ENCODE measurements at places on chromosomes 6 and 20. TPM values are rescaled to one million over a fixed set of nuclear protein-coding genes. Genes with fewer than 3 reads are reported as not detected.

SLC44A4 gene
- total RNA-seq, result not detected

DCBLD1 gene
- total RNA-seq, result 38.2 TPM

AVP gene
- not detected for total RNA-seq

PHACTR1 gene
- total RNA-seq, result 3.5 TPM

NKX2-2 gene
- total RNA-seq, result not detected

DTNBP1 gene
- total RNA-seq, result 12.8 TPM

PDE10A gene
- total RNA-seq, result not detected

SLC13A3 gene
- 3.0 TPM for total RNA-seq

DNA sequence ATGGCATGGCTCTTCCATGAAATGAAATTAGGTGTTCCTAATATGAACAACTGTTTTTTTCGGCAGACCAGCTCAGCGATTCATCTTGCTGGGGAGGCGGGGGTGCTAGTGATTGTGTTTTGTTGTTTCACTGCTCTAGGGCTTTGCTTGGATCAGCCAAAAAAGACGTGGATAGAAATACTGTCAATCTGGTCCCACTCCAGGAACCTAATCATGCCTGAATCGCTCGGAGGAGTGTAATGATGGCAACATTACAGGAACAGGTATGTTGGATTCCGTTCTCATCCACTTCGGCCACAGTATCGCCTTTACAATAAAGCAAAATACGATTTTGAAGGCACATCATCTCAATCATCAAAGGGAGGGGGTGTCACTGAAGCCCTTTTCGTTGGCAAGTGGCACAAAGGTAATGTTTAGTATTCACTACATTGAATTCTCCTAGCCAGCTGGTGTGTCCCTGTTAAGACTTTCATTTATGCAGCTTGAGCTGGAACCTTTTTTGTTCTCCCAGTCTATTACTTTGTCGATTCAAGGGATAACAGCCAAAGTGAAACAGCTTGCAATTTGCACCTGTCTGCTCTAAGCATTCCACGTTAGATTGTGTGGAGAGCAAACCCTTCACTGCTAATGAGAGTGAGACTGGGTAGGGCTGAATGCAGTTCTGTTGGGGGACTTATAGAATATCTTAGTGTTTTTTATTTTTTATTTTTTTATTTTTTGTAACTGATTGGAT, 477.7 kb downstream of the TFAP2A start:
- H3K4me1 ChIP-seq, result peaks cover 10% of the 10 kb centered on the region
- H3K36me3 ChIP-seq, result no peaks in the 10 kb centered on the region
- no peak overlapping the region for H3K4me3 ChIP-seq
- DNase-seq, result no peak
- H3K27ac ChIP-seq, result no peak overlapping the region

DNA sequence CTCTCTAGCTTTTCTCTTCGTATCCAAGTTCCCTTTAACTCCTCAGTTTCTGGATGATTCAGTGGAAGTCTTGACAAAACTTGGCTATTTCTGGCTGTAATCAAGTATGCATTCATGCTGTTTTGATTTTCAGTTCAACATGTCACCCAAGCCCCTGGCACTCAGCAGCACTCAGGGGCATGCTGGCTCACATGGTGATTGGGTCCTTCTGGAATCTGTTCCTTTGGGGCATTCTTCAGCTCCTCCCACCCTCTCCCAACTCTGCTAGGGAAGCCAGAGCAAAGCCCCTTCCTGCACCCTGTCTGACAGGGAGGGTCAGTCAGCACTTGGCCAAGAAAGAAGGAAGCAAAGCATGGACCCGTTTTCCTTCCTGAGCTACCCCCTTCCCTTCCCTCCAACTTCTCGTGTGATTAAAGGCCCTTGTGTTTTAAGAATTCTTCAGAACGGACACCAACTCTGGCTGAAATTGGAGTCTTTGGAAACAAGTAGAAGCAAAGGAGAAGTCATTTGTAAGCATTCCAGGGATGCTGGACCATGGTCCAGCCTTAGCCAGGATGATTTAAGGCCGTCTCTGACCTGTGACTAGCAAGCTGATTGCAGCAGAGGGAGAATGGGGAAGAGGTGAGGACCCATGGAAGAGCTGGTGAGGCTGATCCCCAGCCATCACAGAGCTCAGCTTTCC, 7.1 kb downstream of the PLEKHG1 start:
- H3K4me3 ChIP-seq, result no peak overlapping the region
- no peak overlapping the region for H3K27ac ChIP-seq
- H3K27me3 ChIP-seq, result peaks cover 8% of the 10 kb centered on the region
- H3K4me1 ChIP-seq, result no peaks in the 10 kb centered on the region
- DNase-seq, result no peak

DNA sequence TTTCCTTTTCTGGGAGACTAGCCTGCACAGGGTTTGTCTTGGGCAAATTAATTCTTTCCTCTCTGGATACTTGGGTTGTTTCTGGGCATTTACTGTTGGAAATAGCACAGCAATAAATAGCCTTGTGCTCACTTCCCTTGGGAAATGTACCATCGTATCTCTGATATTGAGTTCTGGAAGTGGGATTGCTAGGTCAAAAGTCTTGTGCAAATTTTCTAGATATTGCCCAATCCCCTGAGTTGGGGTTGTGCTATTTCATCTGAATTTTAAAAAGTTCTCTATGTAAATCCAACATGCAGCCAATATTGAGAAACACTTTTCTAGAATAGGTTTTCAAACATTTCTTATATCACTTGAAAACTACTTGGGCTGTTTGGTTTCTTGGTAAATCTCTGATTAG, 64.0 kb upstream of the ELOVL5 start:
- DNase-seq, result no peak
- H3K4me3 ChIP-seq, result no peak overlapping the region
- H3K27ac ChIP-seq, result no peak overlapping the region
- H3K4me1 ChIP-seq, result peaks cover 8% of the 10 kb centered on the region

DNA sequence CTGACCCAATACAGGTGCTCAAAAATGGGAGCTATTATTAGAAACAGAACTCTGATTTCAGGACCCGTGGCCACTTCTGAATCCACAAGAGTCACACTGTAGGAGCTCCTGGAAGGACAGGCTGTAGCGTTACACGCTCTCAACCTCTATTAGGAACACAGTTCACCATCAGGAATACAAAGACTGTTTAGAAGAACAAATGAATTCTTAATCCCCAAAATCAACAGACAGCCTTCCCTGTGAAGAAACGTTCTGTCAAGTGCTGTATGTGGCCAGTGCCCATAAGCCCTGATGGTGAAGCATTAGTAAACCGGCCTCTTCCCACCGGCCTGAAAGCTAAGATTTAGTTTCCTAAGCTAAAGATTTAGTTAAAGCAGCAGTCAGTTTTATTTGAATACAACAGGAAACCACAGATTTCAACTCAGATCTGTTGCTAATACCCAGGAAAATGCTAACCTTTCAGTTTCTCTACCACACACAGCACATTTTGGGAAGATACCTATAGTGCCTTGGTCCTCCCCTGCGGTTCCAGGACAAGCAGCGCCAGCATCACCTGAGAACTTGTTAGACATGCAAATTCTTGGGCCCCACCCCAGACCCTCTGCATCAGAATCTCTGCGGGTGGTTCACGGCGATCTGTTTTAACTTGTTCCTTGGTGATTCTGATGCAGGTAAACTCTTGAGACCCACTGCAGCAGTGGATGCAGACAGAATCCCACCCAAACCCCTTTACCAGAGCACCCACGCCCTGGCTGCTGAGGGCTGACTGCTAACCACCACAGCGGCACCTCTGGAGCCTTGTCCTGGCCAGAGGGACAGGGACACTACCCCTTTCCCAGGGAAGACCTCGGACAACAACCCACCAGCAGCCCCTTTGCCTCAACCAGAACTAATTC, 33.4 kb downstream of the MTRES1 start:
- H3K27ac ChIP-seq, result peak overlapping the region; percentile 51
- no peak overlapping the region for H3K4me3 ChIP-seq
- H3K4me1 ChIP-seq, result peaks cover 33% of the 10 kb centered on the region
- no peak for DNase-seq
- H3K36me3 ChIP-seq, result no peaks in the 10 kb centered on the region

DNA sequence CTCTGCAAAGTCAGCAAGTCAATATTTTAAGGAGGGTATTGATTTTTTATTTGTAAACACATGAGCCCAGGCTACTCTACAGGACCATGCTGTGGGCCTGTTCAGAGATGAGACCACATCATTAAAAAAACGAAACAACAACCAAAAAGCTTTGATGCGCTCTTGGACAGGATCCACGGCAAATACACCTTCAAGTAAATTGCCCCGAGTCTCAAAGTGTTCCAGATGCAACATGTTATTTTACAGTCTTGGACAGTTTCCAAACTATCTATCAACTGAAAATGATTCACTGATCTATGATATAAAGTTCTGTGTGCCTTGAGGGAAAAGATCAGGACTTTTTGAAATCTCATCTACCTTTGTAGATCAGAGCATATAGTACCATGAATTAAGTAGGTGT, 25.8 kb upstream of the CARMIL1 start:
- H3K4me1 ChIP-seq, result peaks cover 20% of the 10 kb centered on the region
- H3K36me3 ChIP-seq, result no peaks in the 10 kb centered on the region
- no peak for DNase-seq
- H3K27me3 ChIP-seq, result no peaks in the 10 kb centered on the region

GRCh38 chr20:46920114-46920513, 25.5 kb downstream of the EYA2 start:
- peaks cover 14% of the 10 kb centered on the region for H3K27me3 ChIP-seq
- peaks cover 7% of the 10 kb centered on the region for H3K4me1 ChIP-seq
- no peak overlapping the region for H3K27ac ChIP-seq
- H3K4me3 ChIP-seq, result no peak overlapping the region
- DNase-seq, result no peak

DNA sequence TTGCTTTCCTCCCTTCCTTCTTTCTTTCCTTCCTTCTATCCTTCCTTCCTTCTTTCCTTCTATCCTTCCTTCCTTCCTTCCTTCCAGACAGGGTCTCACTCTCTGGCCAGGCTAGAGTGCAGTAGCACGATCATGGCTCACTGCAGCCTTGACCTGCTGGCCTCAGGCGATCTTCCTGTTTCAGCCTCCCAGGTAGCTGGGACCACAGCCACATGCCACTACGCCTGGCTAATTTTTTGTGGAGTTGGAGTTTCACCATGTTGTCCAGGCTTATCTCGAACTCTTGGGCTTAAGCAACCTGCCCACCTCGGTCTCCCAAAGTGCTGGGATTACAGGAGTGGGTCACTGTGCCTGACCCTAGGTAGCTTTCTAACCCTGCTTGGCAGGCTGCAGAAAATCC, 12.2 kb upstream of the SEC63 start:
- peaks cover 25% of the 10 kb centered on the region for H3K27me3 ChIP-seq
- no peak overlapping the region for H3K27ac ChIP-seq
- peaks cover 13% of the 10 kb centered on the region for H3K4me1 ChIP-seq
- no peak for DNase-seq

DNA sequence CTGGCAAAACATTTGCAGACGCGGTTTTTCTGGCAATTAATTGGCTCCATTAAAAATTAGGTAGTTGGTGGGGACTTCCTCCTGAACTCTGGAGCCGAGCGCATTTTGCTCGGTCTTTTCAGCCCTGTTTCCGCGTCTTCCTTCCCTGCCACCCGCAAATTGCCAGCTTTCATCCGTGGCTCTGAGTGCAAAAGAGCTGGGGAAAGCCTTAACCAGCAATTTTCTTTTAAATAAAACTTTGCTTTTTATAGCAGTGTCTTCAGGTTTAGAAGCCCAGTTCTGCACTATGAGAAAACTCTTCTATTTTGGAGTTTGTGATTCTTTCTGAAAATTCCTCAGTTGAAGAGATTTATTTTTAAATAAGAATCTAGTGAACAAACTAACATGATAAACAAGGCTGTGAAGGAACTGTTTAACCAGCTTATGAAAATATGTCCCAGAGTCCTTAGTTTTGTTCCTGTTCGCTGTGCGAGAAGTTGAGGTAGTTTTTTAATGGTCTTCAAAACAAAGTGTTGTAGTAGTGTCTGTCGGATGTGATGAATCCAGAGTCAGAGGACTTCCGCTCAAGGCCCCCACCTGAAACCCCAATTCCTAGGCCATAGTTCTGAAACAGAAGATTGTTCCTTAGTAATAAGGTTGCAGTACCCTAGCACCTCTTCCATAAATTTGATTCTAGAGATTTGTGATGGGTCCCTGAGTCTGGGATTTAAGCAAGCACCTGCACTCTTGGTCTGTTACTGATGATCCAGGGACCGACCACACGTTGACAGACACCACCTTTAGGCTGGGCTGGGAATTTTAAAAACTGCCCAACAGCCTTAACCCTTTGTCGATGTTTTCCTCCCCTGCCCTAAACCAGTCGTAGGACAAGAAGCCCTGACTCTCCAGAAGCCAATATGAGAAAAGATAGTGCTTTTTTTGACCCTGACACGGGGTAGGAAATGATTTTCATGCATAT, 950 bp downstream of the KCTD20 start:
- H3K4me3 ChIP-seq, result peak overlapping the region; percentile 98
- peaks cover 44% of the 10 kb centered on the region for H3K4me1 ChIP-seq
- H3K27ac ChIP-seq, result peak overlapping the region; percentile 93
- peaks cover 32% of the 10 kb centered on the region for H3K36me3 ChIP-seq
- peak; percentile 15 for DNase-seq
- H3K27me3 ChIP-seq, result peaks cover 2% of the 10 kb centered on the region

DNA sequence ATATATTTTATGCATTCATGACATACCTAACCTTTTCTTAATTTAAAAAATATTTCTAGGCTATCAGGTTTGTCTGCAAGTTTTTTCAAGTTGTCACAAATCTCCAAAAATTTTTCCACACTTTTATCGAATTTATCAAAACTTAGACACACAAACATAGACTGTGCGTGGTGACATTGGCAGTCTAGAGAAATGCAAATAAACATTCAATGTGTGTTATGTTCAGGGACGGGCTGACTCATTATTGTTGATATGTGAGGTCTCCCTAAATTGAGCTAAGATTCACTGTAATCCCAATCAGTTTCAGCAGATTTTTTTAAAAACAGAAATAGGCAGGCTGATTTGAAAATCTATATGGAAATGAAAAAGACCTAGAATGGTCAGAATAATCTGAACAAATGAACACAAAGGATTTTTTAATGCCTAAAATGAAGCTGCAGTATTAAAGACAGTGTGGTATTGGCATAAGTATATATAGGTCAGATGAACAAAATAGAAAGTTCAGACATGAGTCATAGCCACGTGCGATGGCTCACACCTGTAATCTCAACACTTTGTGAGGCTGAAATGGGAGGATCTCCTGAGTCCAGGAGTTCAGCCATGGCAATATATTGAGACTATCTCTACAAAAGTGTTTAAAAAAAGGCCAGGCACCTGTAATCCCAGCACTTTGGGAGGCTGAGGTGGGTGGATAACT, 19.2 kb downstream of the BLTP3A start:
- no peak for DNase-seq
- H3K27ac ChIP-seq, result no peak overlapping the region
- H3K27me3 ChIP-seq, result no peaks in the 10 kb centered on the region
- H3K4me1 ChIP-seq, result peaks cover 30% of the 10 kb centered on the region
- H3K36me3 ChIP-seq, result no peaks in the 10 kb centered on the region

- no peak overlapping the region for H3K4me3 ChIP-seq
- no peaks in the 10 kb centered on the region for H3K4me1 ChIP-seq
- no peaks in the 10 kb centered on the region for H3K27me3 ChIP-seq
- H3K27ac ChIP-seq, result no peak overlapping the region
Measured at GRCh38 chr6:55652429-55652828, 73.4 kb upstream of the HMGCLL1 start.

GRCh38 chr20:50213531-50214106, 23.0 kb downstream of the CEBPB start:
- H3K4me1 ChIP-seq, result peaks cover 25% of the 10 kb centered on the region
- peak; percentile 22 for DNase-seq
- H3K27me3 ChIP-seq, result peaks cover 9% of the 10 kb centered on the region
- H3K4me3 ChIP-seq, result no peak overlapping the region

GRCh38 chr20:19625426-19625825, 132.6 kb upstream of the RIN2 start:
- no peak overlapping the region for H3K4me3 ChIP-seq
- H3K27me3 ChIP-seq, result 0 out of 2 replicates have a peak, but pooled peaks cover 1% of the 10 kb centered on the region
- H3K36me3 ChIP-seq, result no peaks in the 10 kb centered on the region
- H3K27ac ChIP-seq, result no peak overlapping the region
- H3K4me1 ChIP-seq, result peaks cover 7% of the 10 kb centered on the region

- no peak overlapping the region for H3K4me3 ChIP-seq
- no peaks in the 10 kb centered on the region for H3K27me3 ChIP-seq
- no peak overlapping the region for H3K27ac ChIP-seq
- no peaks in the 10 kb centered on the region for H3K4me1 ChIP-seq
- no peaks in the 10 kb centered on the region for H3K36me3 ChIP-seq
Measured at GRCh38 chr20:13125486-13125885, 95.6 kb upstream of the ISM1 start.
